ENCODE measurements at places on chromosomes 2 and 18. TPM values are rescaled to one million over a fixed set of nuclear protein-coding genes. Genes with fewer than 3 reads are reported as not detected.

DNA sequence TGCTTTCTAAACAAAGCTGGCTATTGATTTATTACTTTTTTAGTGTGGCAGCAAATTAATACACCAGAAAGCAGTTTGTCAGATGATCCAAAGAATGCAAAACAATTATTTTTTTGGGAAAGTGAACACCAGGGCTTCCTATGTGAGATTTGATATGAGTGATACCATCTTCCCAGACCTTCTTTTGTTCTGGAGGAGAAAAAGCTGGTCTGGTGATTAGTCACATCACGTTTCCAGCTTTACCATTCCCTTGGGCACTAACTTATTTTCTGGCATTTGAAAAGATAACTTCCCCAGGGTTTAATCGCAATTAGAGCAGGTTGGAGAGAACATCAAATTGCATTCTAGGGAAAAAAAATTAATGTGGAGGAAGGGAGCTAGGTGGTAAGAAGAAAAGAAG lies 182.9 kb upstream of the TANK start:
- DNase-seq, result no peak

- no peak for DNase-seq
Observed at GRCh38 chr2:221468317-221468716, 103.8 kb downstream of the EPHA4 start.

- DNase-seq, result no peak
Observed at GRCh38 chr18:11672846-11673454, 16.1 kb upstream of the GNAL start.

- no peak for DNase-seq
Observed at GRCh38 chr18:23859466-23860336, 154.9 kb upstream of the TTC39C start.

DNA sequence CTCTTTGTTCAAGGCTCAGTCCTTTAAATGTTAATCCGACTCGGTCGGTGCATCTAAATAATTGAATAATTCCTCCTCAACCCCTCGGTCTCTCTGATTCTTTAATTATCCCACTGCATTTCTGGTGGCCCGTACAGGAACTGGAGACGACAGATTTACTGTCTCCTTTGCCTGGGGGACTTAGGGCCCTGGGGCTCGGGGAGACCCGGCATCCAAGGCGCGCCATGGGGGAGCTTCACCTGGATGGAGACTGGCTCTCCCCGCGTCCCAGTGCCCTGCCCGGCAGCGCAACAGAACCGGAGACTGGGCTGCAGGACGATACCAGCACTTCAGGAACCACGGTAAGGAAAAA lies 47.7 kb upstream of the SELENOI start:
- DNase-seq, result no peak

DNA sequence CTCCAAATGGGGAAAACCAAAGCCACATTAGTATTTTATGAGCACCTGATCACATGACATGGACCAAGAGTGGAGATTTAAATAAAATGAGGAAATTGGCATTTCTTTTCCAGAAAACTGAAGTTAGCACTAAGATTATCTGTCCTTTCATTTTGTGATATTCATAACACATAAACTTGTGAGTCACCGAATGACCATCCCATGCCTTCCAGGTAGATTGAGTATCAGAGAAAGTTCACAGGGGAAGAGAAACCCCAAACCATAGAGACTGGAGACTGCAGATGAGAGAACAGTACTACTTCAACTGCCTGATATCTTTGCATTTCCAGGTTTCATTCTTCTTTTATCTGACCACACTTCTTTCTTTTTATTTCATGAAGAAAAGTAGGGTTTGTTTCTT lies 176.3 kb upstream of the LRP1B start:
- DNase-seq, result no peak

- no peak for DNase-seq
Observed at GRCh38 chr2:192007581-192008228, 160.8 kb upstream of the CAVIN2 start.

DNA sequence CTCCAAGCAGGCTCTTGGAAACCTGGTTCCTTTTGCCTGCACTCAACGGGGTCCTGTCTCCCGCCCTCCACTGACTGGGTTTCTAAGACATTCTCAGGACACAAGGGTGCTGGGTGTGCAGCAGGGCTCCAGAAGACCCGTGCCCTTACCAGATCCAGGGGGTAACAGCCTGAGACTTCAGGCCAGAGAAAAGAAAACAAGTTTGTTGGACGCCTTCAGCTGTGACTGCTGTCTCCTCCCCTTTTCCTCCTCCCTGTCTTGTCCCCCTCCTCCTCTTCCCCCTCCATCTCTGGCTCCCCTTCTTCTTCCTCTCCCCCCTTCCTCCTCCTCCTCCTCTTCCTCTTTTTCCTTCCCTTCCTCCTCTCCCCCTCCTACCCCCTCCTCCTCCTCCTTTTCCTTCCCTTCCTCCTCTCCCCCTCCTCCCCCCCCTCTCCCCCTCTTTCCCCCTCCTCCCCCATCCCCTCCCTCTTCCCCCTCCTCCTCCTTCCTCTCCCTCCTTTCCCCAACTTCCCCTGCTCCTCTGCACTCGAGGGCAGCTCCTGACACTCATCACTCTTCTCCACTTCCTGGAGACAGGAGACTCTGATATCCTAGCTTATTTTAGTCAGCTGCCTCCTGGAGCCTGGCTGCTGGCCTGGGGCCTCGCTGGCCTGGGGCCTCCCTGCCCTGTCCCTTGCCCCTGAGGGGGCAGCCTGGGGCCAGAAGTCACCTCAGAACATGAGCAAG lies 12.4 kb downstream of the ADRA2B start:
- no peak for DNase-seq

DNA sequence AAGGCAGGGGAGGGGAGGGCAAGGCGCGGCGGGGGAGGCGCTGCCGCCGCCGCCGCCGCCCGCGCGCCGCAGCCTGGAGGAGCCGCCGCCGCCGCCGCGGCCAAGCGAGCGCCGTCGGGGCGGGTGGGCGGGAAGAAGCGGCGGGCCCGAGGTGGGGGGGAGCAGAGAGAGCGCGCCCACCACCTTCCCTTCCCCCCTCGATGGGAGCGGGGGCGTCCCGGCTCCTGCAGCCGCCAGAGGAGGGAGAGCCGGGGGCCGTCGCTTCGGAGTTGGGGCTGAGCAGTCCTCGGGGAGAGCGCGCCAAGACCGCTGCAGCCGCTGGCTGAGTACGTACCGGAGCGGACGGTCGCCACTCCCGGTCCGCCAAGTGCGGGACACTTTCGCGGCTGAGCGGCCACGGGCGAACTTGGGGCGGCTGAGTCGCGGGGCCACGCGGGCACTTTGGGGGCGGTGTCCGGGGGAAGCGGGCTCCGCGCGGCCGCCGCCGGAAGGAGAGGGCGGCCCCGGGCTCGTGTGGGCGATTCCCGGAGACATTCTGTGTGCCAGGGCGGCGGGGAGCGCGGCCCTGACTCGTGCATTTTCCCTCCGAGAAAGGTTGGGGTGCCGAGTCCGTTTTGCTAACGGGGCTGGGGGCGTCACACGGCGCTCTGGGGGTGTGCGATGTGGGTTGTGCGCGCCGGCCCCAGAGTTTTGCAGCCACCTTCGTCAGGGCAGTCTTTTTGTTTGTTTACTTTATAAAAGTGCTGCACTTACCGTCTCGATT lies at the start of gene NAB1:
Gene NAB1 (plus strand): TSS at position 49 of the 763 bp plus-strand sequence. CDS start 10,094 bp downstream, outside the sequence.
- peak; percentile 63 for DNase-seq

DNA sequence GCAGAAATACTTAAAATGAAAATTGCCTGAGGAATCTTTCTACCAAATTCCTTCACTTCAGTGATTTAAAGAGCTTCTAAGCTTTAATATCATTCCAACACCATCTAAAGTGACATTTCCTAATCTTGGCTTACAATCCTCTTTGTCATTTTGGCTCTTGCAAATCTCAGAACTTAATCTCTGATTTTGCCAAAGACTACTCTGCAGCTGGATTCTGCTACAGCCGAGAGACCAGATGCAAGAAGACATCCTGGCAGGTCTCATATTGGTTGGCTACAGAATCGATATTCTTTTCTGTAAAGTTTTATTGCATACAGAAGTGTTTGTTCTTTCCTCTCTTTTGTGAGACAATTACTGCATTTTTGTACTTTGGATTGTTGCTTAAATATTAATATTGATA lies 716.5 kb upstream of the LRATD1 start:
- DNase-seq, result no peak

DNA sequence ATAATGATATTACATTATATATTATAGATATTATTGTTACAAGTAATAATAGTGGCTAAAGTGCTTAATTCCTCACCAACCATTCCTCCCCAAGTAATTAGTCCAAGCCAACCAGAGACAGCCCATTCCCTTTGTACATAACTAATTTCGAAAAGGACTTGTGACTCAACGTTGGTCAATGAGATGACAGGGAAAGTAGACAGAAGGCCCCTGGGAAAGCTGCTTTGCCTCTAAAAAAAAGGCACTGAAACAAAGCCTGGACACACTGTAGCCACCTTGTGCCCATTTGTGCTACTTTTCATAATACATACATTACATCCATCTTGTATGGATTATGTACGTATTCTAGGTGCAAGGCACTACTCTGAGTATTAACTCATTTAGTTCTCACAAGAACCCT lies 28.8 kb downstream of the COLEC12 start:
- DNase-seq, result no peak

GRCh38 chr18:46632401-46633071 lies 24.5 kb downstream of the LOXHD1 start:
- DNase-seq, result peak; percentile 54

- DNase-seq, result peak; percentile 25
Observed at GRCh38 chr2:98601532-98602132, 6.7 kb downstream of the COA5 start.

GRCh38 chr2:239394978-239395377 lies 5.8 kb downstream of the HDAC4 start:
- DNase-seq, result no peak

GRCh38 chr2:120628248-120628647 lies 107.4 kb upstream of the GLI2 start:
- no peak for DNase-seq

GRCh38 chr2:232333361-232334135 lies 45.0 kb upstream of the ALPP start:
- DNase-seq, result no peak

- no peak for DNase-seq
Observed at GRCh38 chr2:205948883-205949282, 137.1 kb downstream of the INO80D start.

DNA sequence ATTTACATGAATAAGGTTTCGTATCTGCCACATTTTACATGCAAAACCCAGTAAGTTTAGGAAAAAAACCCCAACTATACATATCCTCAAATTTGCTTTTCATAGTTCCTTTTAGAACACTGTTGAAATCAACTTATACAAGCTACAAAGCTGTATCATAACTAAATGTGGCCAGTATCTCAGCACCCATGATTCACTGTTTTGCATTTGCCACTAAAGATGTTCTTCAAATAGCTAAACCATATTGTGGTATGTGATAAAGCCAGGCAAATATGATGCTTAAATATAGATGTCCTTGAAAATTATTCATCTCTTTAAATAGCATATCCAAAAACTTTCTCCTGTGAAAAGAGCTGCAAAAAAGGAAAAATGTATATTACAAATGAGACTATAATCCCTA lies 29.9 kb downstream of the ROCK2 start:
- DNase-seq, result no peak

- DNase-seq, result no peak
Observed at GRCh38 chr2:39739386-39739785, 39.7 kb downstream of the THUMPD2 start.

- DNase-seq, result no peak
Observed at GRCh38 chr2:114642988-114643553, 200.6 kb downstream of the DPP10 start.

GRCh38 chr2:206799083-206799482 lies 33.7 kb downstream of the FASTKD2 start:
- no peak for DNase-seq

DNA sequence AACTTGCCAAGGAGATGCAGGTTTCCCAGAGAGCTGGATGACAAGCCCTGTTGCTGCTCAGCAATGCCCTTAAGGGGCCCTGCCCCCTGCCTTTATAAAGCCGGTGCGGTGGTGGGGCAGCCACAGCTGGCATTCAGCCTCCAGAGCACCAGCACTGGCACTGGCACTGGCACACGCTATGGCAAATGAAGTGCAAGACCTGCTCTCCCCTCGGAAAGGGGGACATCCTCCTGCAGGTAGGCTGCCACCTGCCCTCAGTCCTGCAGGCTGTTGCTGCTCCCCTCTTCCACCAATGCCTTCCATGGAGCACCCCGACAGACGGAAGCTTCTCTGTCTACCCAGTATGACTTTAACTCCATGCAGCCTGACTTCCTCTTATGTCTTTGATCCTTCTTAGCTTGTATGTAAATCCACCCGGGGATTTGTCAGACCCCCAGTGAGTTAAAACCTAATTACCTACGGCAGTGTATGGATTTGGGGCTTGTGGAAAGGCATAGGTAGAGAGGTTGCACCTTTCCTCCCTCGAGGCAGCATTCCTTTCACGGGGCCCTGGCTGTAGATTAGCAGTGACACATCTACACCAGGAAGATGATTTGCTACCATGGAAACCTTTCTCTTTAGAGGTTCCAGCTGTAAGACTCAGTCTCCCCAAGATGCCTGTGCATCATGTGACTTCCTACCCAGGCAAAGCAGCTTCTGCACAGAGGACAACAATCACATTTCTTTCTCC lies at the start of gene DAPL1:
Gene DAPL1 (plus strand): TSS at position 123 of the 730 bp plus-strand sequence. CDS start 56 bp downstream, at position 179.
- DNase-seq, result no peak

DNA sequence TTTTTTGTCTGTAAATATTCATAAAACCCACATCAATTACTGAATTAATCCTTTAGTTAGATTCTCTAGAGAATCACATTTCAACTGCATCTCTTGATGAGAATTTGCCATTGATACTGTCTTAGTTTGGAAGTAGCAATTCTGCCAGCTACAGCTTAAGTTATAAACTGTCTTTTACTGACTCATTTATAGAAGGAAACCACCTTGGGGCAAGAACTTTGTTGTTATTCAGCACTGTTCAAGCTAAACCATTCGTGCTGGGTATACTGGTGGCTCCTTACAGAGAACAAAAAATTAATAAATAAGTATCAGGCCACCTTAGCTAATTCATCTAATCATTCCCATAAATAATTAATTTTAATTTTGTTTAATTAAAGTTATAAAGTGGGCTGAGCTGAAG lies 1082.6 kb upstream of the CELF4 start:
- DNase-seq, result no peak

- peak; percentile 93 for DNase-seq
Observed at GRCh38 chr2:74002505-74003421, 18.1 kb downstream of the TET3 start.

GRCh38 chr2:79275863-79276262 lies 116.3 kb upstream of the REG3A start:
- DNase-seq, result no peak

GRCh38 chr2:101340141-101340551 lies 31.6 kb upstream of the RNF149 start:
- DNase-seq, result no peak

Gene FOXD4L1
- total RNA-seq, result not detected

Gene MBP
- total RNA-seq, result 0.21 TPM

Gene SLC39A10
- 12.3 TPM for total RNA-seq

Gene MROH2A
- total RNA-seq, result 0.80 TPM

Gene HTR2B
- total RNA-seq, result not detected

Gene COL4A4
- under 0.01 TPM for total RNA-seq

Gene LINC00305
- total RNA-seq, result not detected

Gene TPO
- not detected for total RNA-seq

Gene IL36A
- total RNA-seq, result not detected

Gene LAPTM4A
- 118 TPM for total RNA-seq

Gene PUM2
- 50.5 TPM for total RNA-seq

Gene ZFP36L2
- total RNA-seq, result 2.3 TPM
